Mammary epithelial cell (primary cell): ENCODE measurements at places on chromosomes 11 and 22. TPM values are rescaled to one million over a fixed set of nuclear protein-coding genes. Genes with fewer than 3 reads are reported as not detected.

The OAF gene
- 16.5 TPM for polyA plus RNA-seq

The OR5P2 gene
- polyA plus RNA-seq: 0.05 TPM

The CRYBA4 gene
- not detected for polyA plus RNA-seq

- DNase-seq: no peak
Measured at GRCh38 chr22:21582801-21583740, 15.6 kb downstream of the UBE2L3 start.

GRCh38 chr11:65744026-65744698, 23.6 kb upstream of the RNASEH2C start:
- no peak for DNase-seq

- no peak for DNase-seq
Measured at GRCh38 chr11:12440565-12440964, 63.2 kb downstream of the PARVA start.

- DNase-seq: no peak
Measured at GRCh38 chr11:102415304-102415916, 37.2 kb downstream of the TMEM123 start.

DNA sequence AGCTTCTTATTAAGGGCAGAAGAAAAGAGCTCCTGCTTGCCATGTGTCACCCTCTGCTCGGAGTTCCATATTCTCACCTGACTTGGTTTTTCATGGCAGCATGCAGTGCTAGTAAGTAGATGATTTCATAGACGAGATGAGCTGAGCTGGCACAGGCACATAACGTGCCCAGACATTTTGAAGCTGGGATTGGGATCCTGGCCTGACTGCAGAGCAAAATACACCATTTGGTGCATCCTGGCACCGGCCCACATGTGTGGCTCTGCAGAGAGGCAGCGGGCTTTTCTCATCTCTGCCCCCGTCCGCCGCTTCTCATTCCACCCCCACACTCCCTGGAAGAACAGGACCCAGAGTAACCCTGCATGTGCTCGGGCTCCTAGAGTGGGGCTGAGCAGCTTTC, 24.8 kb downstream of the FAM118A start:
- DNase-seq: no peak

- peak; percentile 37 for DNase-seq
Measured at GRCh38 chr11:101862391-101863233, 52.2 kb upstream of the CEP126 start.

DNA sequence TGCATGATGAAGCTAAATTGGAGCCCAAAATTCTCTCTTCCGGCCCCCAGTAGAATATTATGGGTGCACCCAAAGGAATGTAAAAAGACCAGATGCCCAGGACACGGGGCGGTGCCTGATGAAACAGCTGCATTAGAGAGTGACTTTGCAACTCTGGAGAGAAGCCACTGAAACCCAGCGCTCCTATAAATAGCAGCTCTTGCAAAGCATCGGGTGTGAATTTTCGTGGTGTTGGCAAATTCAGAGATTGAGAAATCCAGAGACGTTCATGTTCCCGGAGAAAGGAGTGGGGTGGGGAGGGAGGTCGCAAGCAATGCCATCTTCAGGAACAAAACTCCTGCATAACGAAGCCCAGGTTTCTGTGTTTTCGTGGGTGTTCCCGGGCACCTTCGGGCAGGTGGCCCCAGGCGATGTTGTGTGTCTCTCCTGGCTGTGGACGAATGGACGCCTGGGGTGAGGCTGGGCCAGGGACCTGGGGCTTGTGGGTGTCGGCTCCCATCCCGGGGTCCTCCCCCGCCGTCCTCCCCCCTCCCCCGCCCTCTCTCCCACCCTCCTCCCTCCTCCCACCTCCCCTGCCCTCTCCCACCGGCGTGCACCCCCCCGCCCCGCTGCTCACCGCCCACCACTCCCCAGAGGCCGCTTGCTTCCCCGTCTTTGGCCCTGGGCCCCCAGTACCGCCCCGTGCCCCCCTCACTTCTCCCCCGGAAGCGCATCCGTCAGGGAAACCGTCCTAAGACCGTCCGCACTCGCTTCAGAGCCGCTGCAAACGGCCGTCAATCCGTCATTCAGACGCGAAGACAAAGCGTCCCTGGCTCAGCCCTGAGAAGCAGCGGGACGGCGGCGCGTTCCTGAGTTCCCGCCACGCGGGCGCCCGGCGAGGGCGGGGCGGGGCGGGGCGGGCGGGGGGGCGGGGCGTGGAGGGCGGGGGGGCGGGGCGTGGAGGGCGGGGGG, 26.7 kb upstream of the TOLLIP start:
- DNase-seq: peak; percentile 36

- peak; percentile 27 for DNase-seq
Measured at GRCh38 chr11:9527481-9528135, 45.9 kb upstream of the WEE1 start.

GRCh38 chr11:78244080-78244479, 55.4 kb downstream of the USP35 start:
- DNase-seq: no peak

GRCh38 chr11:131833366-131833765, 463.0 kb downstream of the NTM start:
- DNase-seq: no peak

DNA sequence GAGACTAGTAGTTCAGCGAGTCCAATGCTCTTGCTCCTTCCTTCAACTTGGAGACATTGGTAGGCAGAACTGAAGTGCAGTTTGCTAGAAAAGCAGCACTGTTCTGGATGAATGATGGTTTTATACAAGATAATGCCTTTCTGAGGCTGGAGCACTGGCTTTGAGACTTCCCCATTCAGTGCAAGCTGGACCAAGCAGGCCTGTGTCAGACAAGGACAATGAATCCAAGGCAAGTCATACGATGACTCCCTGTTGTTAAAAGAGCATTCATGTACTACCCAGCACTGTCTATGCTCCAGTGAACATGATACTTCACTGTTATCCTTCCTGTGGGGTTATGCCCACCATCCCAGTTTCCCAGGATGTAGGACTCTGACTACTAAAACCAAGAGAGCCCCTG, 242.3 kb upstream of the RAG2 start:
- DNase-seq: no peak

DNA sequence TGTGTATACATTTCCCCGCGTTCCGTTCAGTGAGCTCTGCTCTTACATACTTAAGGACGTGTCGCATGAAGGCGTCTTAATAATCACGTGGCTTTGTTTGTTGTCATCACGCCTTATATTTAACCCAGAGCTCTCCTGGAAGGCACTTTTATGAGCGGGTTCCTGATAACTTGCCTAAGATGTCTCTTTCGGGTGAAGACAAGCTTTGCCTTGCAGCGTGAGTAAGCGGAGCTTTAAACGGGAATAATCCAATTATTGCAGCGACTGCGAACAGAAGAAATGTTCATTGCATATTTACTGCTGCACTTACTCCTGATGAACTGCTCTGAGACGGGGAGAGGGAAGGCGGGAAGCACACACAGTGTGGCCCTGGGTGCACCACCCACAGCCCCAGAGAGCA, 1128.2 kb downstream of the BRD1 start:
- no peak for DNase-seq

GRCh38 chr11:109974523-109974922, 118.7 kb upstream of the ZC3H12C start:
- no peak for DNase-seq
